ENCODE measurements at places on chromosomes 4 and X.

DNA sequence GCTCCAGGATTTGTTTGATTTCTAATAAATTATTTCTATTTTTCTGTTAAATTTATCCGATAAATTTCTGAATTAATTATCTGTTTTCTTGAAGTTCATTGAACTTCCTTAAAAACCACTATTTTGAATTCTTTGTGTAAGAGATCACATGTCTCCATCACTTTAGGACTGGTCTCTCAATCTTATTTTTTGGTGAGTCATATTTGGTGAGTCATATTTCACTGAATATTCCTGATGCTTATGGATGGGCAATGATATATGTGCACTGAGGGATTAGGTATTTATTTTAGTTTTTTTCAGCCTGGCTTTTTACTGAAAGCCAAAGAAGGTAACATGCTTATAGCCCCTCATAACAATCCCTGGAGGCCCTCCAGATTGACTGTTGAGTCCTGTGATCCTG is 48.5 kb upstream of the IL15 start:
- no peak for DNase-seq

DNA sequence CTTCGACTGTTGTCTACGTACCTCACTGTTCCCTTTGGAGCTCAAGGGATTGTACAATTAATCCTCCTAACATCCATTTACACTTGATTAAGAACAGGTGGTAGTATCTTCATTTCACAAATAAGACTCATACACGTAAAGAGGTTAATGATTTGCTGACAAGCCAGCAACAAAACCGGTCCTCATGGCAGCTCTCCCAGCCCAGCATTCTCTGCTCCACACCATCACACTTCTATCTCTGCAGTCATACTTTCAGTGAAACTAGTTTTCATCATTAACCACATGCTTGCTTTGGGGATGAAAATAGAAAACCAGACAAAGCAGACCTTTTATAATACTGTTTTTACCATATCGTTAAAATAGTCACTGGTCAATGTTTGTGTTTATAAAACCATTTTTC is 28.7 kb upstream of the CASK start:
- DNase-seq = no peak

- DNase-seq = no peak
Observed at GRCh38 chr4:52932591-52933470, 70.7 kb downstream of the RASL11B start.

DNA sequence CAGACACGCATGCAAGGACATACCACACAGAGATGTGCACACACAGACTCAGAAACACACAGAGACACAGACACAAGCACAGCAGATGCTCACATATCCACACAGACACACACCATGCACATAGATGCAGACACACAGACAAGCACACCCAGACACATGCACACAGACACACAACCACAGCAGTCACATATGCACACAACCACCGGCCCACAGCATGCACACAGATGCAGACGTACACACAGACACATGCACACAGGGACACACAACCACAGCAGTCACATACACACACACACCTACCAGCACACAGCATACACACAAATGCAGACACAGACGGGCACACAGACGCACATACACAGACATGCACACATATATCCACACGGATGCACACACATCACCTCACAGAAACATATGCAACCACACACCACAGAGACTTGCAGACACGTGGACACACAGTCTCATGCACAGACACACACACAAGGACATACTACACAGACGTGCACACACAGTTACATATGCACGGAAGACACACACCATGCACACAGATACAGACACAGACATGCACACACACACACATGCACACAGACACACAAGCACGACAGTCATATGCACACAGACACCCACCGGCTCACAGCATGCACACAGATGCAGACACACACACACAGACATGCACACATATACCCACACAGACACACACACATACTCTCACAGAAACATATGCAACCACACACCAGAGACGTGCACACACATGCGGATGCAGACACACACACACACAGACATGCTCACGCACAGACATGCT is 25.2 kb upstream of the SLC25A6 start:
- DNase-seq = no peak

- DNase-seq = no peak
Observed at GRCh38 chrX:139831017-139831416, 101.8 kb downstream of the ATP11C start.

DNA sequence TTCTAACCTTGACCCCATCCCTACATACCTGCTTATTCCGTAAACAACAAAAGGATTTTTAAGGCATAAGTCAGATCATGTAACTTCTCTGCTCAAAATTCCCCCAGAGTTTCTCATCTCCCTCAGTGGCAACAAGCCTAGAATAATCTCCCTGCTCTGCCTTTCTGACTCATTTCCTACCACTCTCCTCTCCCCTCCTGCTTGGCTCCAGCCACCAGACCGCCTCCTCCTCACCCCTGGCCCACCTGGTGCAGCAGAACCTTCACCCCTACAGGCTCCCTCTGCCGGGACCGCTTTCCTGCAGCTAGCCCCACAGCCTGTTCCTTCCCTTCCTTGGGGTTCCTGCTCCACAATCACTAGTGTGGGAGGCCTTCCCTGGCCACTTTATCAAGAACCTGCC is 32.1 kb downstream of the TSPAN5 start:
- no peak for DNase-seq

- DNase-seq = no peak
Observed at GRCh38 chr4:3677748-3678070, 88.5 kb upstream of the ADRA2C start.
